Globus pallidus (tissue), 1 donor: ENCODE measurements at places on chromosomes 6 and 20.

DNA sequence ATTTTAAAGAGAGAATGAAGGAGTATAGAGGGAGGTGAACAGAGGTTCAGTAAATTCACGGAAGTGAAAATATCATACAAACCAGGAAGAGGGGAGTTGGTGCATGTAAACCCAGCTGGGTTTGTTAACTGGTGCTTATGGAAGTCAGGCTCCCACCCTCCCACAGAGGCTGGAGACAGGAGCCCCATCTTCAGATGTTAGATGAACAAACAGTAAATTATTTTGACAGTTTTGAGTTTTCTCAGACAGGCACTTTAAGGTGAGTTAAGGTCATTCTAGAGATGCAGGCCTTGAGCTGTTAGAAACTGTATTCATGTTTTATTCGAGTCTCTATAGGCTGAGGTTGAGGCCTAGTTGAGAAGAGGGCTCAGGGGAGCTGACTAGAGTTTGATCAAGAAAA is 41.8 kb upstream of the FUCA2 start:
- DNase-seq = no peak

- DNase-seq = no peak
Observed at GRCh38 chr6:163036160-163036645, 308.4 kb downstream of the PACRG start.

- DNase-seq = no peak
Observed at GRCh38 chr6:13851330-13851729, 37.0 kb upstream of the MCUR1 start.

DNA sequence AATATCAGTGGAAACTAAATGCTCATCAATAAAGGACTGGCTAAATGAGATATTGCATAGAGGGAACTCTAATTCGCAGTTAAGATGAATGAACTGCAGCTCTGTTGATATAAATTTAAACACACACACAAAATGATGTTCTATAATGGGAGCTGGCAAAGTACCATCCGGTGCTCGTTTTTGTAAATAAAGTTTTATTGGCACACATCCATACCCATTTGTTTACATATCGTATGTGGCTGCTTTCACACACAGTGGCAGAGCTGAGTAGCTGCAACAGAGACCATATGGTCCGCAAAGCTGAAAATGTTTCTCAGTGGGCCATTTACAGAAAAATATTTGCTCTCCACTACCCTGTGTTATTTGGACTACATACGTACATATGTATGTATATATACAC is 120.7 kb downstream of the EDN3 start:
- no peak for DNase-seq

DNA sequence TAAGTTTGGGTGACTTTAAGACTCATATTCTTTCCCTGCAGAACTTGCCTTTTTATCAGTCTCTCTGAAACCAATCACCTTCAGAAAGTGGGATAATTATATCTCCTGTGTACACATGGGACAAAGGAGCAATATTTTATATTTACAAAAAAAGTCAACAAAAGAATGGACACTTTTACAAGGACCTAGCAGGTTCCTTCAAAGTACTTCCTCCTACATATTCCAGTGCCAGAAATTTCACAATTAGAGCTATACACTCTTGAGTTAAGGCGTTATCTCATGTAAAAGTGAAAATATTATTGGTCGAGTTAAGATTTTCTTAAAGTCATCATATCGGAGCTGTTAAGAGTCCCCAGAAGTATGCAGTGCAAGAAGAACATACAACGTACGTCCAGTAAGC is 98.9 kb upstream of the MAFB start:
- DNase-seq = no peak

DNA sequence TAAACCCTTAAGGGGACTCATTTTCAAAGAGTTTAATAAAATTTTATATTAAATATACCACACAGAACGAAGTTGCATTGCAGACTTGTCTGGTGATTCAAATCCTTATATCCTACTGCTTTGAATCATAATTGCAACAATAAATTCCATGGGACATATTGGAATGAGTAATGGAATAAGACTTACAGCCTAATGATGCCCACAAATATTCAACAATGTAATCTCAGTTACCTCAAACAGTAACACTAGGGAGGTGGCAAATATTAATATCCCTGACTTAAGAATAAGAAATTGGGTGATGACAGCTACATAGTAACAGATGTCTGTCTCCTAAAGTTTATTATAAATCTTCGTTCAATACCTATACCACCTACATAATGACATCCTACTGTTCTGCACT is 52.6 kb downstream of the BMP5 start:
- DNase-seq = no peak

DNA sequence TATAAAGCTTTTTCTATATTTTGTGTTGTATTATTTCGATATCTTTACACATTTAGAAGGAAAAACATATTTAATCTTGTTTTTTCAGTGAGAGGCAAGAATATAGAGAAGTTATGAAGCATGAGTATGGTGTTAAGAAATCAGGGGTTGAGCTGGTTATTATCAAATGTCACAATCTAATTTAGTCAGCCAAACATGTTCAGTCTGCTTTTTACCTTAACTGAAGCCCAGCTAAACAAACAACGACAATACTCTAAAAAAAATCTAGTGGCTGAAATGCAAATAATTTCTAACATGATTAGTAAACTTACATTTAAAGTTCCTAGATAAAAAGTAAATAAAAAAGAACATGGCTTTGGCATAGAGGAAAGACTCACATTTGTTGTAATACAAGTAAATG is 433.8 kb upstream of the NRSN1 start:
- no peak for DNase-seq

DNA sequence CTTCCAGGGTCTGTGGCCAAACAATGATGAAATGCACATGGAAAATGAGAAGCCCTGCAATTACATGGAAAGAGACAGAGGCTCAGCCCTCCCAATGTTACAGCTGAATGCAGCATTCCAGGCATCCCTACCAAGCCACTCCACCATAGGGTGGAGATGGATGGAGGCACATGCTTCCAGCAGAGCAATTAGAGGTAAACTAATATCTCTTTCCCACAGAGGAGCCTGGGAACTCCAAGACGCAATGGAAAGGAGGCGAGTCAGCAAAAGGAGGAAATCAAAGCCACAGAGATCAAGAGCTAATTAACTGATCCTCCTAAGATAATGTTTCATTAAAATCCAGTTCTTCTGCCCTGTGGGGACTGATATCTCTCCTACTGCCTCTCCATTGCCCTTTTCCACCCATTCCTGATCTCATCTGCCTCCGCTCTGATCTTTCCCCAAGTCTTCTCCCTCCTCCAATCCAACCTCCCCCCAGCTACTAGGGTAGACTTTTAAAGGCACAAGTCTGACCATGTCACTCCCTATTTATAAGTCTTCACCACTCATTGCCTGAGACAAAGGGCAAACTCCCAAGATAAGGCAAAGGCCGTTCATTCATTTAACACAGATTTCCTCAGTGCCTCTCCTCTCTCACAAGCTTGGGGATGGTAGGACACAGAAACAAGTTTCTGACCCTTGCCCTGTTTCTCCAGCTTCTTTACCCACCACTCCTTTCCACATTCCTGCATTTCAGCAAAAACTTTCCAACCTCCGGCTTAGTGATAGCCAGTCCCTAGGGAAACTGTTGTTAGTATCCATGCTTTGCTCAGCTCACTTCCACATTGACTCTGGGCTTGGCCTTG is 14.3 kb upstream of the KCNB1 start:
- no peak for DNase-seq

GRCh38 chr20:32991792-32992641 is 12.2 kb downstream of the SUN5 start:
- DNase-seq = no peak

DNA sequence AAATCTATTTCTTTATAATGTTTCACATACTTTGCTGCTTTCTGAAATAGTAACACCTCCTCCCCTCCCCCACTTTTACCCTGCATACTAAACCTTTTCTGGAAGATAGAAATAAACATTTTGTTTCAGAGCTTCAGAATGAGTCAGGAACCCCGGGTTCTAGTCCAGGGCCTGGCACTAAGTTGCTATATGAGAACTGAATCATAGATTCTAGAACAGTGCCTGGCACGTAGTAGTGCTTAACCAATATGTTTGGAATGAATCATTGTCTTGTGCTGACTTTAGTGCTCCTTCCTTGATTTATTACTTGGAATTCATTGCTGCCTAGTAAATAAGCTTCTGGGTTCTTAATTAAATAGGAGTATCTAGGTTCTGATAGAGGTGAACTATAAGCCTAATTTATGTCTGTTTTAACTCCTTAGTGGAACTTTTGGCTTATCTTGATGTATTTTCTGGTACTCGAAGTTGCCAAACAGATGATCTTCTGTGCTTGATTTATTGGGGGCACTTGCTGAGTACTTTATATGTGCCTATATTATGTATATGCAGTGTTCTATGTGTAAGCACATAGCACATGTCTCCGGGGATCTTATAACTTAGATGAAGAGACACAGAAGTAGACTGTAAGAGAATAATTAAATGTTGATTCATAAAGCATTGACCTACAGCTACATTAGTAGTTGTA is 18.6 kb downstream of the TAB2 start:
- no peak for DNase-seq

- no peak for DNase-seq
Observed at GRCh38 chr6:121504227-121504626, 68.8 kb downstream of the GJA1 start.
